ENCODE measurements at places on chromosomes 5 and 9.

- no peak for DNase-seq
These were observed 140.8 kb downstream of the TSSK1B start for GRCh38 chr5:113293975-113294310.

GRCh38 chr5:588406-588995 is 23.6 kb upstream of the CEP72 start:
- DNase-seq: no peak

GRCh38 chr5:139745800-139746690 is 49.6 kb upstream of the PSD2 start:
- DNase-seq: no peak

- DNase-seq: no peak
These were observed 79.6 kb downstream of the C7 start for GRCh38 chr5:40988746-40989510.

DNA sequence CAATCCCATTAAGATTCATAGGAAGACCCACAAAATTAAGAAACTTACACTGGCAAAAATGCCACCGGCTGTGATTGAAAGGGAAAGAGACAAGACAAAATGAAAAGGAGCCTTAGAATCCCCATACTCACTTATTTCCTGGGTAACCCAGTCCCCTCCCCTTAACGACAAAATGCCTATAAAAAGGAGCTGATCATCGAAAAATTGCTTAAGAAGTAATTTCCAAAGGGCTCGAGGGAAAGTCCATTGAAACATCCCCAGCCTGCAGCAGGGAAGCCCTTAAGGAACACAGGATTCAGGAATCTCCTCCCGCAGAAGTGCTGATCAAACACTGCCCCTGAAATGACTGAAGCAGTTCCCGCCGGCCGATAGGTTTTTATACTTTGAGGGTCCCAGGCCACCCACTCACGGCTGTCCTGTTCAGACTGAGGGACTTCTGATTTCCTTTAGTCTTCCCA is 677 bp upstream of the ZNF79 start:
- DNase-seq: no peak

- no peak for DNase-seq
These were observed 67.1 kb downstream of the ADAMTS12 start for GRCh38 chr5:33824516-33825195.

- DNase-seq: peak; percentile 73
These were observed 570 bp downstream of the CREBRF start for GRCh38 chr5:173056783-173057061.

- no peak for DNase-seq
These were observed 70.3 kb downstream of the MAP1B start for GRCh38 chr5:72177538-72177937.

DNA sequence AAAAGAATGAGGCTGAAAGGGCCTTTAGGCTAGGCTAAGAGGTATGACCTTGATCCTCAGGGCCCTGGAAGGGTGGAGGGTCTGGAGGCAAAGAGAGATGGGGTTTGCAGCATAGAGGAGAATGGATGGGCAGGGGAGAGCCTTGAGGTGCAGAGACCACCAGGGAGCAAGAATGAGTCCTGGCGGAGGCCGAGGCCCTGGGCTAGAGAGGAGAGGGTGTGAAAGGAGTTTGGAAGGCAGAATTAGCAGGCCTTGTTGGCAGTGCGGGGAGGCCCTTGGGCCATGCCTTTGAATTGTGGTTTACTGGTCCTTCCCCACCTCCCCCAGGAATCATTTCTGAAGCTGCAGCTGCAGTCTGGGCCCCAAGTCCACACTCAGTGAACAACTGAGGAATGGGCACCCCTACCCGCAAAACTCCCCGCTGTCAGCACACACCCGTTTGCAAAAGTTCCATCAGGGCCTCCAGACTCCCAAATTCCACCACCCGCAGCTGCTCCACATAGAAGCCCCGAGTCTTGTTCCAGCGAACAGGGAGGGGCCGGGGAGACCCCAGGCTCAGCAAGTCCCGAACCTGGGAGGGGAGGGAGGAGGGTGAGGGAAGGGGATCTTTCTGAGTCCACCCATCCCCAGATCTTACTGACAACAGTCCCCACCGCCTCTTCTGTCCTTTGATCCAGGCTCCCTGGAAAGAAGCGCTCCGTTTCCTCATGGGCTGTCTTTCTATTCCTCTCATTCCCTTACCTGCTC is 2.1 kb downstream of the KIF12 start:
- DNase-seq: no peak

DNA sequence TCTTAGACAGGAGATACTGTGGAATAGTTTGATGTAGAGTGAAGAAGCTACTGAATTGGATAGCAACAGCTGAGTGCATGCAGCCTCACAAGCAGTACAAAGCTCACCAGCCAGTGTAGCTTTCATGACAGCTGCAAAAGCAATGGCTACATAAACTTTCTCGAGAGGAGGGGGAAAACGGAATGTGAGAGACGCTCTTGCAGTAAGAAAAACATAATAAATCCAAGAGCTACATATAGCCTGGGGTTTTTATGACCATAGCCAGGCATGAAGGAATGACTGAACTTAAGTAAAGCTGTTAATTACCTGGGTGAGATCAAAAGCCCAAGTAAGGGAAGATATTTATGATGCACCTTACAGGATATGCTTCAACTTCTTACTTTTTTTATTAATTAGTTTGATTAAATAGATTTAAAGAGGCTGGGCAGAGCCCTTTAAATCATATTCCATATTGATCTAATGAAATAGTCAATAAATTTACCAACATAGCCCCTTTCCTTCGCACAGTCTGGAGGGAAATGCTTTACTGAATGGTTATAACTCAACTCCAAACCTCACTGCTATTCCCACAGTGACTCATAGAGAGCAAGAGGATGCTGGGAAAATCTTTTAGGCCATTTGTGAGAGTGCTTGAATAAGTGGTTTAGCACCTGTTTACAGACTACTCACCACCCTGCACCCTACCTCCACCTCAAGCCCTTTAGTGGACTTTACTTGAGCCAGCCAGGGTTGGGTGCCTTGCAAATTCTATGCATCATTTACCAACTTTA is 407.2 kb upstream of the CLINT1 start:
- no peak for DNase-seq

DNA sequence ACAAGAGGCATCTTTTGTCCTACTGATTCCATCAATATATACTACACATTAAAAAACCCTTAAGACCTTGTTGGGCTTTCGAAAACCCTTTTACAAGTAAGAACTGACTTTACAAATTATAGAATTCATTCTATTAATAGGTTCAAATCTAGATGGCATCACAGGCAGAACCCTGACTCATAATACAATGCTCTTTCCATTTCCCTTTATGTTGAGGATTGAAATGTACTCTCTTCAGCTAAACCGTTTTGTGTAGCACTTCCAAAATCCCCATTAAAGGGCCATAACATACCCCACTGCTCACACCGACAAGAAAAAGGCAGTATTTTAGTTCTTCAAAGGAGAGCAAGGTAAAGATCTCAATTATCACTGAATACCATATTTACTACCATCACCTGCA is 11.2 kb downstream of the CSNK1A1 start:
- no peak for DNase-seq

DNA sequence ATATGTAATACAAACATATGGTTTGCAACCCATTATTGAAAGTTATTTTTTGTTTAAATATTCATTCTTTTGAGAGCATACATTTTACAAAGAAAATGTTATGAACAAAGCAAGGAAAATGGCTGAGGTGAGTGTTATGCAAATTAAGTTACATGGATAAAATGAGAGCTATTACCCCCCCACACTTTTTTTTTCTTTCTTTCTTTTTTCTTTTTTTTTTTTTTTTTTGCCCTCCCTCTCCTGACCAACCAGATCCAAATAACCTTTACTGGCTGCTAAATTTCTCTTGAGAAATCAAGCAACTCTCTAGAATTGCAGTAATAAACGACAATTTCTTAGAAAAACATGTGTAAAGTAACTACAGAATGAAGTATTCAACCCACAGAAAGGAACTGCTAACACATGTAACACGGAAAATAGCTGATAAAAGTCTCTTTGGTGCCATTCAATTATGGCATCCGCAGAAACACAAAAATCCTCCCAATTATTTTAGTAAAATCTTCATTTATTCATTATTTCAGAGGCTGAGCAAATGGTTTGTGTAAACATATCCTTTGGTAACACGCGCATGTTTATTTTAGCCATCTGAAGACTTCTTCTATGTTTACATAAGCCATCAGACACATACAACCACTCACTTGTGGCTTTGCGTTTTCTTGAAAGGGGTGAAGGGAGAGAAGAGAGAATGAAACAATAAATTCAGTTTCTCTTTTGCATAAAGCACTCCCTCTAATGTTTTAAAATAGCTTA is 216.1 kb downstream of the NFIB start:
- no peak for DNase-seq

DNA sequence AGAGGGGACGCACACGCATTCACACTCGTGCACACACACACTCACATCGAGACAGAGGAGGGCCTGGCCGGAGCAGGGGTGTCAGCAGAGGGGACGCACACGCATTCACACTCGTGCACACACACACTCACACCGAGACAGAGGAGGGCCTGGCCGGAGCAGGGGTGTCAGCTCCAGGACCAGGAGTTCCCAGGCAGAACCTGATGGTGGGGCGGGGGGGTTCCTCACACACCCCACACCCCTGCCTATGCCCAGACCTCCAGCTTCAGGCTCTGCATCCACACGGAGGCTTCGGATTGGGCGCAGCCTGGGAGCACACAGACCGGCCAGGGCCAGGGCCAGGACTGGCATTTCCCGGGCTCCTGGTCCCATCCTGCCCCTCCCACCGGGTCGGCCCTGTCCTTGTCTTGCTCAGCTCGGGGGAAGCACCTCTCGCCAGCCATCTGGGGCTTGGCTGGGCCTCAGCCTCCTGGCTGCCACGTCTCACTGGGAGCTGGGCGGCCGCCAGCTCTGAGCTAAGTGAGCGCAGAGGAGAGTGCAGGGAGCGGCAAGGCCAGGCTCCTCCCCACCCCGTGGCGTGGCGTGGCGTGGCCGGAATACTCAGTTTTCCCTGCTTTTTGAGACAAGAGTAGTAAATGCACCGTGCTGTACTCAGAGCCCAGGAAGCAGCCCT is 31.3 kb downstream of the ADAMTS2 start:
- DNase-seq: no peak

- DNase-seq: no peak
These were observed 6.4 kb downstream of the ARRDC1 start for GRCh38 chr9:137611623-137612609.

- DNase-seq: no peak
These were observed 24.2 kb downstream of the JADE2 start for GRCh38 chr5:134549714-134550113.

DNA sequence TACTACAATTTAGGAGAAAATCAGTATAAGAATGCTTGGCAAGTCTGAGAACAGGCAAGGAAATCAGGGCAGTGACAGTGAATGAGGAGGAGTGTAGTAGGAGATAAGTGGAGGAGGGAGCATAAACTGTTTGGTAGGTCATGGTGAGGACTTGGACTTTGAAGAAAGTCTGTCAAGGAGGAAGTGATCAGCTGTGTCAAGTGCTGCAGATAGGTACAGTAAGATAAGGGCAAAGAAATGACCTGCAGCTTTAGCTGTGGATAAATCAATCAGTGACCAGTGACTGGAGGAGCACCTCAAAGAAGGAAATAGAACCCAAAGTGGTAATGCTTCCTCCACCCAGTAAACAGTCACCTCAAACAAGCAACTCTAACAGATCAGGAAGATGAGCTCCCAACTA is 106.3 kb downstream of the RAPGEF6 start:
- DNase-seq: no peak

- DNase-seq: no peak
These were observed 21.1 kb downstream of the CLPTM1L start for GRCh38 chr5:1323803-1324173.

GRCh38 chr5:130400091-130400490 is 495.8 kb downstream of the CHSY3 start:
- DNase-seq: no peak

GRCh38 chr5:123485275-123485674 is 26.7 kb upstream of the CSNK1G3 start:
- no peak for DNase-seq

DNA sequence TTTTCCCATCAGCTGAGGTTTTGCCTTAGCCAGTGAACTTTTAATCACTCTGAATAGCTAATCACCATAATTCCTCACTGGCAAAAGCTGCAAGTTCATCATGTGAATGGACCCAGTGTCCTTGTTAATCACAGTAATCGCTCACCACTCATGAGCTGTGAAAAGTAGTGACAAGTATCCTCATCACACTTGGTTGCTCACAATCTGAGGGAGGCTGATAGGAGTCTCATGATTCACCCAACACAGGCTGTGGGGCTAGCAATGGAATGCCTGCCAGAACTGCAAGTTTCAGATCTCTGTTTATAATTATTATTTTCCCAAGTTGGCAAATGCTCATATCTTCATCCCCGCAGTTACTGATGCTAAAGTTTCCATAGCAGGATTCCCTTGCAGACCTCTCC is 467.2 kb downstream of the KIF4B start:
- DNase-seq: no peak
